ENCODE measurements at places on chromosomes 11 and 22. TPM values are rescaled to one million over a fixed set of nuclear protein-coding genes. Genes with fewer than 3 reads are reported as not detected.

B4GAT1 gene
- 15.2 TPM for total RNA-seq

FAR1 gene
- 112 TPM for total RNA-seq

LIF gene
- total RNA-seq = 2.1 TPM

YPEL4 gene
- total RNA-seq = 0.44 TPM

OVOL1 gene
- 25.8 TPM for total RNA-seq

All from ureter (tissue), 1 donor.